ENCODE measurements at places on chromosomes 3 and 15.

- no peak for DNase-seq
Measured at GRCh38 chr3:188234132-188234531, 80.2 kb downstream of the LPP start.

DNA sequence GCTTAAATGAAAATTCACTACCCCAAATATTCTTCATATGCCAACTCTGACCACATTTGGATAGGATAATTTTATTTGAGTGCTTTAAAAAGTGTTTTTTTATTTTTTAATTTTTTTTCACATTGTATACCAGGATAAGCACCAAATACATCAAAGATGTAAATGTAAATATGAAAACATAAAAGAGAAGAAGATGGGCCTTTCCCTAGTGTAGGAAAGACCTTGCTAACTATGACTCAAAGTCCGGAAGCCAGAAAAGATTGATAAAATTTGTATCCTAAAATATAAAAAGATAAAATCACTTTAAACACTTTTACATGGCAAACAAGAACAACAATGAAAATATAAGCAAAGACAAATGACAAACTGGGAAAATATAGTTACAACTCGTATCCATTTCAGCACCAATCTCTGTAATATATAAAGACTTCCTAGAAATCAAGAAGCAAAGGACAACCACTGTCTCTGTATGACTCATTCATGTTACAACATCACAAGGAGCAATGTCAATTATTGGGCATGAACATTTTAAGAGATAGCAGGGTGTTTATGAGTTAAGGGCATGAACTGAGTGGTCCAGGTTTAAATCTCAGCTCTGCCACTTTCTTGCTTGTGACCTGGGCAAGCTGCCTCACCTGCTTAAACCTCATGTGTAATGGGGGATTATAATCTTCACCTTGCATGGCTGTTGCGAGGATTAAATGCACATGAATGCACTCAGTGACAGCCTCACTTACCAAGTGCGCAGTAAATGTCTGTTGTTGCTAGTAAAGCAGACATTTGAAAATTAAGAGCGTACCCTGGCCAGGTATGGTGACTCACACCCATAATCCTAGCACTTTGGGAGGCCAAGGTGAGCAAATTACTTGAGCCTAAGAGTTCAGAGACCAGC, 25.3 kb upstream of the ARHGEF3 start:
- peak; percentile 83 for DNase-seq

GRCh38 chr15:78797951-78798350, 13.3 kb downstream of the ADAMTS7 start:
- DNase-seq: no peak

GRCh38 chr15:27928386-27928785, 170.7 kb downstream of the OCA2 start:
- no peak for DNase-seq

- DNase-seq: no peak
Measured at GRCh38 chr3:168973897-168974296, 689.6 kb downstream of the MECOM start.
